ENCODE measurements at places on chromosomes 12 and 14.

DNA sequence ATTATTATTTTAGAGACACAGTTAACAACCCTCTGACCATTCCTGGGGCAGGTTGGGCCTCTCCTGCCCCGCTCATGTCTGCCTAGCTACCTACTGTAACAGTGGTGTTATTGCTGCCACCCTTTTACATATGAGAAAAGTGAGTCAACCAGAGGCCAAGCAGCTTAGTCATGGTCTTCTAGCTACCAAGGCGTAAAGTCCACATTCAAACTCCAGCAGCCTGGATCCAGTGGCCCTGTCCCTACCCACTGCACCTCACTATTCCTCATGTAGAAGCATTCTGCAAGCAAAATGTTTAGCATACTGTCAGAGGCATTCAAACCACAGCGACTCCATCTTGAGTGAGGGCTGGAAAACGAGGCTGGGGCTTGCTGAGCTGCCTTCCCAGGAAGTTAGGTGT lies 95.8 kb downstream of the SLC15A4 start:
- DNase-seq = no peak

DNA sequence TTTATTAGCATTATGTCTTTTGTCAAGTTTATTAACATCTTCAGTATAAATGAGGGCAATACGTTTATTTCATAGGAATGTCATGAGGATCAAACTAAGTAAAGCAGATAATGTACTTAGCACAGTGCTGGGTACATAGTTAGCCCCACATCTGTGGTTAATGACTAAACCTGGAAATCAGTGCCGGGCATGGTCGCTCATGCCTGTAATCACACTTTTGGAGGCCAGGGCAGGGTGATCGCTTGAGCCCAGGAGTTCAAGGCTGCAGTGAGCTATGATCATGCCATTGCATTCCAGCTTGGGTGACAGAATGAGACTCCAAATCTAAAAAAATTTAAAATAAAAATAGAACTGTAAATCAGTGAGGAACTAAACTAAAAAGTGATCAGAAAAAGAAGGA lies 44.8 kb upstream of the GUCY2C start:
- no peak for DNase-seq

- DNase-seq = no peak
Measured at GRCh38 chr14:81123811-81124210, 96.9 kb downstream of the GTF2A1 start.

GRCh38 chr14:68628605-68629310 lies 164.1 kb downstream of the ZFP36L1 start:
- DNase-seq = peak; percentile 66

DNA sequence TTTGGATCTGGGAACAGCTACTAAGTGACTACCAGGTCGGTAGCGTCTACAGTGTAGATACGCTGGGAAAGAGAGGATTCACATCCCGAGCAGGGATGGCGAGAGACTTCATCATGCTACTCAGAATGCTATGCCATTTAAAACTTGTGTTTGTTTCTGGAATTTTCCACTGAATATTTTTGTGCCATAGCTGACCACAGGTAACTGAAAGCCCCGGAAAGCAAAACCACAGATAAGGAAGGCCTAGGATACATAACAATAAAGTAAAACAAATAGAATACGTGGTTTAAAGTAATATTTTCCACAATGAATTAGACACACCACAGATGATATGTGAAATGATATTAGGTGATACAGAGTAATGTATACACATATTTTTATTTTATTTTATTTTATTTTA lies 7.9 kb upstream of the HCAR1 start:
- no peak for DNase-seq
